ENCODE measurements at places on chromosomes 13 and 19.

DNA sequence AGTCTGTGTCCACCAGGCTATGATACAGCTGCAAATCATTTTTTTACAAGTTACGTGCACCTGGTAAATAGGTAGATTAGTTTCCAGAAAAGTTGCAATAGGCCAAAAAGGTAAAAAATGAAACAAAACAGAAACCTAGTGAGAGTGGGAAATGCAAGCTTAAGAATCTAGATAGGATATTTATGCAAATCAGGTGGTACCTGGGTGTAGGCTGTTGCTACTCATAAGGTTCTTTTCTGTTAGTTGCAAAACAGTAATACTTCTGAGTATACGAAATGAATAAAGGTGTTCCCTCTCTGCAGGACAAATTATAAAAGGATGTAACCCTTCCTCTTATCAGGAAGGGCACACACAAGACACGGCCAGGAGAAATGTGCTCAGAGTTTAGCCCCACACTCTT, 97.9 kb downstream of the UGGT2 start:
- no peak for DNase-seq

DNA sequence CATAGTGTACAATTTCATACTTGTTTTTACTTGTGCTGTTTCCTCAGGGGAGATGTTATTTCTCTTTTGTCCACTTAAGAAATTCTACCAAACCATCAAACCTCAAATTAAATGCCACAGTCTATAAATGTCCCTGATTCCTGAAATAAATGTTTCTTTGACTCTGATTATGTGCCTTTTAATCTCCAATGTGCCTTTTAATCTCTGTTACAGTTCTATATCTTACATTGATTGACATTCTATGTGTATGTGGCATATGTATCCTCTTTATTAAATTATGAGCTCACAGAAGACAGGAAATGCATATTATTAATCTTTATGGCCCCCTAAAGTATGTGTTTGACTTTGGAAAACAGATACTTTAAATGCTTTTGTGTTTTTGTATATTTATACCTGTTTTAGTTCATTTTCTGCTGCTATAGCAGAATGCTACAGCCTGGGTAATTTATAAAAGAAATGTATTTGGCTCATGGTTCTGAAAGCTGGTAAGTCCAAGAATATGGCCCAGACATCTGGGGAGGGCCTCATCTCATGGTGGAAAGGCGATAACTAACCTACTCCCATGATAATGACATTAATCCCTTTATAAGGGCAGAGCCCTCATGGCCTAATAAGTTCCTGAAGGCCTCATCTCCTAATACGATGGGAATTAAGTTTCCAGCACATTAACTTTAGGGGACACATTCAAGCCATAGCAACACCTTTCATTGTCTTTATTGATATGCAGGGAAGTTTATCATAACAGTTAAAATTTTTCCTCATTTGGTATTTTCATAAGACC, 403.9 kb downstream of the LIG4 start:
- peak; percentile 51 for DNase-seq

GRCh38 chr19:10258080-10258710, 6.2 kb downstream of the MRPL4 start:
- DNase-seq: no peak

DNA sequence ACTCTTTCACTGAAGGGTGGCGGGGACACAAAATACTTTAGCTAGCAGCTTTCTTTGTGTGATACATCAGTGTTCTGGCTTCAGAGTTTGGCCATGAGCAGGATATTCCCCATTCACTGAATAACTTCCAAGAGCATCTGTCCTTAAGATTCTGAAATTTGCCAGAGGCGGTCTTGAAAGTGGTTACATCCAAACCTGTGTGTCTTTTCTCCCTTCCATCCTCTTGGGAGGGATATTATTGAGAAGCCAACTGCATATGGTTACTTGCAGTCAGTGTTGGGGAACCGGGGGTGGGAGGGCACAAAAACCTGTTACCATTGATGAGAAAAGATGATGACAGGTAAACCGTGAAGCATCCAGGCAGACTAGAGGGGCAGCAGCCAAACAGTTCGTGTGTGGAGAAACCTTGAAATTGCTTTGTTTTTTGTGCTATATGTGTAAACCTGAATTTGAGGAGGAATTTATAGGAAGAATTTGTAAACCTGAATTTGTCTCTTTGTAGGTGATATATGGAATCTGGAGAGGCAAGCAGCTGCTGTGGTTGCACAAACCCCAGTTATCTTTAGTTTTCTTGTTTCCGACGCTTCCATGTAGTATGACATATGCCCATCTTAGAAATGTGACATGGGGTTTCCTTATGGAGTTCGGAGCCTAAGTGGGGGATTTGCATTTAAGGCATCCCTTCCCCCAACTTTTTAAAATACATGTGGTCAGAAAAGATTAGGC, 104.8 kb downstream of the WDFY2 start:
- DNase-seq: no peak

GRCh38 chr19:6273701-6274601, 5.8 kb downstream of the MLLT1 start:
- no peak for DNase-seq

DNA sequence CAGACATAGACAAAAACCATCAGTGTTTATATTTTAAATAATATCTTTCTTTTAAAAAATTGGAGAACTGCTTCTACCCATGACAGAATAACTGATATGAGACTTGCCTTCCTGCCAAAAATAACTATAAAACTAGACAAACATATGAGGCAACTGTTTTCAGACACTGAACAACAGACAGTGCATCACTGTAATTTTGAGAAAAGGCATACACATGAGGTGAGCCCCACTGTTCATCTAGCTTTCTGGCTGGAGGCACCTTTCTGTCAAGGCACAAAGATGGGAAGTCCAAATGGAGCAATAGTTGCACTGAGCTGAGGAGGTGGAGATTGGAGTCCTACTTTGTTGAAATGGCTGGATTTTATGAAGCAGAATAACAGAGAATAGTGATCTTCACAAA, 71.9 kb upstream of the ZNF507 start:
- DNase-seq: no peak

- no peak for DNase-seq
Observed at GRCh38 chr13:50379584-50379983, 364.3 kb downstream of the KCNRG start.

GRCh38 chr13:76886005-76886291, 257 bp downstream of the KCTD12 start:
- no peak for DNase-seq

DNA sequence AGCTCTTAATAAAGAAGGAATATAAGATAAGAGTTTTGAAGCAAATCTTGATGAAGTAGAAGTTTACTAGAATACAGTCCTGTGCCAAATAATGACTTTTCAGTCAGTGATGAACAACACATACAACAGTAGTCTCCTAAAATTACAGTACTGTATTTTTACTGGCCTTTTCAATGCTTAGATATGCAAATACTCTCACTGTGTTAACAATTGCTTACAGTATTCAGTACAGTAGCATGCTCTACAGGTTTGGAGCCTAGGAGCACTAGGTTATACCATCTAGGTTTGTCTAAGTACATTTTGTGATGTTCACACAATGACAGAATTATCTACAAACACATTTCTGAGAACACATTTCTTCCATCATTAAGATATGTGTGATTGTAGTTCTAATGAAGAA, 316.7 kb upstream of the KLHL1 start:
- no peak for DNase-seq

DNA sequence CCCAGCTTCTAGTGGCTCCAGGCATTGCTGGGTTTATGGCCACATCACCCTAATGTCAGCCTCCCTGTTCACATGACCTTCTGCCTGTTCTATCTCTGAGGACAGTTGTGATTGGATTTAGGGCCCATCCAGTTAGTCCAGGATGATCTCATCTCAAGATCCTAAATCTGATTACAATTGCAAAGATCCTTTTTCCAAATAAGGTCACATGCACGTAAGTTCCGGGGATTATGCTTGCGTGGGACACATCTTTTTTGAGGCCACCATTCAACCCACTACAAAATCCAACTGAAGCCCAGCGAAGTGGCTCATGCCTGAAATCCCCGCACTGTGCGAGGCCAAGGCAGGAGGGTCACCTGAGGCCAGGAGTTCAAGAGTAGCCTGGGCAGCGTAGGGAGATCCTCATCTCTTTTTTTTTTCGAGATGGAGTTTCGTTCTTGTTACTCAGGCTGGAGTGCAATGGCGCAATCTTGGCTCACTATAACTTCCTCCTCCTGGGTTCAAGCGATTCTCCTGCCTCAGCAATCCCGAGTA, 12.3 kb downstream of the PLD3 start:
- no peak for DNase-seq

DNA sequence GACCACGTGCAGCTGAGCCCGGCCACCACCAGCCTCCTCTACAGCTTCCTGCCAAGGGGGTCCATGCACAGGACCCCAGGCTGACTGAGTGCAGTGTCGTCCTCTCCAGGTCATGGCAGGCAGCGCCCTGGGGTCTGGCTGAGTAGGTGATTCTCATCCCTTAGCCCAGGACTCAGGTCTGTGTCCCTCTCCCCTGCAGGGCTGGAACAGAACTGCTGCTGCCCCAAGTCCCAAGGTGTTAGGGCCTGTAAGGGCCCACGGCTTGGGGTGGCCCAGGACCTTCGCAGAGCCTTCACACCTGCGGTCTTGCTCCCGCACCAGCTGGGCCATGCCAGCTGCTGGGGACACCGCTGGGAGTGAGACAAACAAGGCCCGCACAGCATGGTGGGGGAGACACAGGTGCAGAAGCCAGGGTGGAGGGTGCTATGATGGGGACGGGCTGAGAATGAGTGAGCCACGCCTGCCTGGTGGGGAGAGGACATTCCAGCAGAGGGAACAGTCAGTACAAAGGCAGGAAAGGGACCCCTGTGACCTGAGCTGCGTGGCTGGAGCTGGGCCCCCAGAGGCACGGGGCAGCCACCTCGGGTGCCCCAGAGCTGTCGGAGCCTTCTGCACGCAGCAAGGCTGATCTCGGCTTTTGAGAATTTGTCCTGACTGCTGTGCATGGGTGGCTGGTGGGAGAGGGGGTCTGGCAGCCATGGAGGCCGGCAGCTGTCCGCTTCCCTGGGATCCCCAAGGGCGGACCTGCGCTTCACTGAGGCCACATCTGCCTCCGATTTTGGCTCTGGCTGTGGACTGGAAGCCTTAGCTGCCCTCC, 11.9 kb downstream of the PLEKHF1 start:
- no peak for DNase-seq

- DNase-seq: no peak
Observed at GRCh38 chr13:74731731-74732130, 597.5 kb upstream of the KLF12 start.

GRCh38 chr13:26048741-26049140, 3.1 kb downstream of the SHISA2 start:
- DNase-seq: no peak

DNA sequence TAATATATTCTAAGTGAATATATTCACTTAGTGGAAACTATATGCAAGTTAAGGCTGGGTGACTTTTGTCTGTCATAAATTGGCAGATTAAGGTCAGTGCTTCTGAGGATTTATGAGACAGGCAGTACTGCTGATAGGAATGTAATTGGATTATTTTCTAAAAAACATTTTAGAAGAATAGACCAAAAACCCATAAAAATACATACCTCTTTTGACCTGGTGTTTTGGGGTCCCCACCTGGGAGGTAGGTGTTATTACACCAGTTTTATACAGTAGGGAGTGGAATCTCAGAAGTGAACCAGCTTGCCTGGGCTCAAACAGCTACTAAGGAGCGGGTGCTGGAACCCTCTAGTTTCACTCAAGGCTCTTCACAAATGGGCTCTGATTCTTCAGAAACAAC, 25.3 kb downstream of the COG3 start:
- no peak for DNase-seq

DNA sequence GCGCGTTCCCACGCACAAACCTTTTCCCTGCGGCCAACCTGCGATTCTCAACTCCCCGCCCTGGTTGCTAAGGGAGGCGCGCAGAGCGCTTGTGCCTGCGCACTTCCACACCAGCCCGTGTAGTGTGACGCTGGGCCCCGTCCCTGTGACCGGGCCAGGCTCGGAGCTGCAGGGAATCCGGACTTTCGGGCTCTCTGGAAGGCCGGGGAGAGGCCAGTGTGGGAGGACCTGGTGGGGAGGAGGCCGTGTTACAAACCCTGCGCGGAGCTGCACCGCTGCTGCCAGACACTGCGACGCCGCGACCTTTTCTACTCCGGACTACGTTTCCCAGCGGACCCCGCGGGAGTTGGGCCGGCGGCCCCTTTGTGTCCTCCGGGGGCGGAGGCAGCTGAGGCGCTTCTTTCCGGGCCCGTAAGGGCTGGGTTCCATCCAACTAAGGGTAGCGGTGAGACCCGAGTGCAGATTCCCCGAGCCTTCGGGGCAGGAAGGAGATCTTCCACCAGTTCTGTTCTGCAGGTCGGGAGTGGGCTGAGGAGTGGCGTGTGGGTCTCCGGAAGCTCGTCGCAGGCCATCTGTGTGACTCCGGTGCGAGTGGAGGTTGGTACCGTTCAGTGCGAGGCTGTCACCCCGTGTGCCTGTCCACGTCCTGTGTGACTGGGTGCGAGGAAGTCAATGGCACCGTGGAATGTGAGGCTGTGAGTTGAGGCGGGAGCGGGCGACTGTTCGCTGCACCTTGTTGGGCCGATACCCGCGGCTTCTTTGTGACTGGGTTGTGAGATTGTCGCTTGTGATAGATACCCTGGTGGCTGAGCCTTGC, at the start of gene ZNF570:
ZNF570 (plus strand) TSS at position 396 of the 817 bp plus-strand sequence. CDS start 999 bp downstream, outside the sequence.
- peak; percentile 87 for DNase-seq

DNA sequence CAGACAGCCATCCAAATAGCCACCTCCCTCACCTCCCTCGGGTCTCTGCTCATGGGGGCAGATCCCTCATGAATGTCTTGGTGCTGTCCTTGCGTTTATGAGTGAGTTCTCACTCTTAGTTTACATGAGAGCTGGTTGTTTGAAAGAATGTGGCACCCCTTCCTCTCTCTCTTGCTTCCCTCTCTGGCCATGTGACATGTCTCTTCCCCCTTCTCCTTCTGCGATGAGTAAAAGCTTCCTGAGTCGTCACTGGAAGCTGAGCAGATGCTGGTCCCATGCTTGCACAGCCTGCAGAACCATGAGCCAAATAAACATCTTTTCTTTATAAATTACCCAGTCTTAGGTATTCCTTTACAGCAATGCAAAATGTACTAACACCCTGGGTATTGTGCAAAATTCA, 208.7 kb downstream of the LACC1 start:
- DNase-seq: no peak

DNA sequence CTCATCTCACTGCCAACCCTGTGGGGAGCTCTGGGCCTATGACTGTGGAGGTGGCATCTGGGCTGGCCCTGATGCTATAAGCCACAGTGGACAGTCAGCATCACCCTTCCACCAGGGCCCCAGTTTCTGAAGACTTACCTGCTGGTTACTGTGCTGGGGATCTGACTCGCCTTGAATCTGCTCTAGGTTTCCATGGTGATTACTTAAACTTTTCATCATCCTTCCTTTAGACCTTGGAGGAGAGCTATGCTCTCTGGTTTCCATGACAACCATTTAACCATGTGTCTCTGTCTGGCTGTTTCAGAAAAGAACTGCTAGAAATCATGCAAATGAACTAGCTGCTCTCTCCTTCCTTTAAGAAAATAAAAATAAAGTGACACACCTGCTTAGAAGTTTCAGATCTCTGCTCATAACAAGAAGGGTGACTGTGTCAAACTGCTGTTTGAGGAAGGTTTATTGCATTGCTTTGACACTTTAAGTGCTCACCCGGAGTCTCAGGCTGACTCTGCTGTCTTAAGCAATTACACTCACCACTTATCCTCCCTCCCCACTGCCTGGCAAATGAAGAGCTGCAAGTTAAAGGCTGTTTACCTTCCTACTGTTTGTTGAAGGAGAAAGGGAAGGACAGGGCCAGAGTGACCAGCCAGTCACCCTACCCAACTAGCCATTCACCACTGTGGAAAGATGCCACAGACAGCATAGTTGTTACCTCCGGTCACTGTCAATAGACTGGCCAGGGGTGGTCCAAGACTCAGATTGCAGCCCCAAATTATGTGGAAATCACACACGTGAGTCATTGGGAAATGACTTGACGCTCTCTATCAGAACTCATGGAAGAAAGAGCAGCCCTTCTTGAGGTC, 87.6 kb downstream of the HSPH1 start:
- DNase-seq: no peak

GRCh38 chr19:14616407-14616806, 33.5 kb downstream of the CLEC17A start:
- no peak for DNase-seq
